ENCODE measurements at places on chromosomes 12 and 14.
A peak's percentile ranks its signal among the peaks of the same experiment; 100 is the strongest.

DNA sequence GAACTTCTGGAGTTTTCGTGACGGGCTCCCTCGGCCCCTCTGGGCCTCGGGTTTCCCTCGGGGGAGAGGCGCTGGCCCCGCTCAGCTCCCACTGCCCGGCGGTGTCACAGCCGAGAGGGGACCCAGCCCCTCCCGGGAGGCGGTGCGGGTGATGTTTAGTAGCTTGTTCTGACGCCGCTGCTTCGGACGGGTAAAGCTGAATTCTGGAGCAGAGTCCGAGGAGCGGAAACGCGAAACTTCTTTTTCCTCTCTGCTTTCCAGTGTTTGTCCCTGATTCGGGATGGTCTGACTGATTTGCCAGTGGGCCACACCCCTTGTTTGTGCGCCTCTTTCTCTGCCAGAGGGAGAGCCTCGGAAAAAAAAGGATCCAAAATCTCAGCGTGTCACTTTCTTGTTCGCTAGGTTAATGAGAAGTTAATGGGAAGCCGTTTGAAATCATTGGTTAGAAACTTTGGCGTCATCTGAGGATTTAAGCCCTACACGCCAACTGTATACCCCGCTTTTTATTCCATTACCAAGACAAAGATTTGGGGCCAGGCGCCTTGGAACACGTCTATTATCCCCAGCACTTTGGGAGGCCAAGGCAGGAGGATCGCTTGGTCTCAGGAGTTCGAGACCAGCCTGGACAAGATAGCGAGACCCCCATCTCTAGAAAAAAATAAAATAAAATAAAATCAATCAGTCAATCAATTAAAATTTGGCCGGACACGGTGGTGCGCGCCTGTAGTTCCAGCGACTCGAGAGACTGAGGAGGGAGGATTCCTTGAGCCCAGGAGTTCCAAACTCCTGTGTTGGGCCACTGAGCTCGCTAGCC lies 756 bp downstream of the TULP3 start:
- no peak for DNase-seq

- DNase-seq, result no peak
Observed at GRCh38 chr14:51419685-51420084, 179.6 kb downstream of the TMX1 start.

GRCh38 chr14:101017806-101018560 lies 114.5 kb upstream of the RTL1 start:
- no peak for DNase-seq

DNA sequence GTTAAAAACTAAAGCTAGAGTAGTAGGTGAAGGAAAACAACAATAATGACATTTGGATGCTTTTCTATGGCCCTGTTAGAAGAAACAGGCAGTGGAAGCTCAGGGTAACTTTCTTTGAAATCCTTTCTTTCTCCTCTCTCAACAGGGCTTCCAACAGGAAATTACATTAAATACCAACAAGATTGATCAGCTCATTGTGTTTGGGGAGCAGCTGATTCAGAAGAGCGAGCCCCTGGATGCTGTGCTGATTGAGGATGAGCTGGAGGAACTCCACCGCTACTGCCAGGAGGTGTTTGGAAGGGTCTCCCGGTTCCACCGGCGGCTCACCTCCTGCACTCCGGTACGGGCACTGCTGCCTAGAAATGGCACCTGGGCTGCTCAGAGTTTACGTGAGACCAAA lies 81.5 kb downstream of the ESR2 start:
- DNase-seq, result no peak

DNA sequence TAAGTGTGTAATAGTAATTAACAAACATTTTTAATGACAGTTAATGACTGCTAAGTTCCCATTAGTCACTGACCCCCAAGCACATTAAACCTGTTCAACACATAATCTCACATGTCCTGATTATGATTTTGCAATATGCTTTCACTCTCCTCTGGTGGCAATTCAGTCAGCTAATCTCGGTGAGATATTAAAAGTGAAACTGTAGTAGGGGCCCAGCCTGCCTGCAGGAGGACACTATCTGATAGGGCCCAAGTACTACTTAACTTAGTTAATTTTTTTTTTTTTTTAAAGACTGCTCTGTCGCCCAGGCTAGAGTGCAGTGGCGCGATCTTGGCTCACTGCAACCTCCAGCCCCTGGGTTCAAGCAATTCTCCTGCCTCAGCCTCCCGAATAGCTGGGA lies 48.8 kb downstream of the CIT start:
- DNase-seq, result no peak

GRCh38 chr14:95774265-95775160 lies 60.6 kb upstream of the TCL1A start:
- peak; percentile 31 for DNase-seq

GRCh38 chr14:64726585-64726890 lies 22.3 kb downstream of the PLEKHG3 start:
- peak; percentile 42 for DNase-seq

GRCh38 chr14:30998100-30998706 lies 27.2 kb upstream of the AP4S1 start:
- DNase-seq, result no peak

DNA sequence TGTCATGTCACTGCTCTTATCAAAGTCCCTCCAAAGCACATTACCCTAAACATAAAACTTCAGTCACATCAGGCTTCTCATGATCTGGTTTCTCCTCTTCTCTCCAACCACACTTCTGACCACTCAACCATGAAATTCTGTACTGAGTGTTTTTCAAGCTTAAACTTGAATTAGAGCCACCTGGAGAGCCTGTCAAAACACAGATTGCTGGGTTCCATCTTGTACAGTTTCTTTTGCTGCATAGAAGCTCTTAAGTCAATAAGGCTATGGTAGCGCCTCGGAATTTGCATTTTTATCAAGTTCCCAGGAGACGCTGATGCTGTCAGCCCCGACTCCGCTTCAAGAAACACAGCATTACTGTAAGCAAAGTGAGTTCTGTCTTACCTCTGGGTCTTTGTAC lies 16.4 kb upstream of the SRRM4 start:
- DNase-seq, result no peak

GRCh38 chr14:49971156-49972130 lies 78.6 kb downstream of the ARF6 start:
- DNase-seq, result no peak

DNA sequence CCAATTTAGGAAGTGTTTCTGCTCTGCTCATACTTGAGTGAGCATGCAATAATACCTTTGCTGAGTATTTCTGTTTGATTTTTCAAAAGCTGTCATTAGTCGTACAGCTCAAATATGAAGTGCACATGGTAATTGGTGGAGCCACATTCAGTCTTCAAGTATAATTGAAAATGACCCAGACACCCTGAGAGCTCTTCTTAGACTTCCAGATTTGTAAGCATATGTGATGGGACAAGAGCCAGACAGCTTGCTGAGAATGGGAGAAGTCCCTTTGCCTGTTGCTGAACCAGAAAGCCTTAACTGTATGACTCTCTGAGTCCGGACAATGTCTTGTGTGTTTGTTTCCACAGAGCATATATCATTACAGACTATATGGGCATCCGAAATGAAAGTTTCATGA lies 307.3 kb downstream of the TMEM117 start:
- DNase-seq, result no peak

- DNase-seq, result no peak
Observed at GRCh38 chr12:69331519-69331908, 16.7 kb upstream of the LYZ start.

DNA sequence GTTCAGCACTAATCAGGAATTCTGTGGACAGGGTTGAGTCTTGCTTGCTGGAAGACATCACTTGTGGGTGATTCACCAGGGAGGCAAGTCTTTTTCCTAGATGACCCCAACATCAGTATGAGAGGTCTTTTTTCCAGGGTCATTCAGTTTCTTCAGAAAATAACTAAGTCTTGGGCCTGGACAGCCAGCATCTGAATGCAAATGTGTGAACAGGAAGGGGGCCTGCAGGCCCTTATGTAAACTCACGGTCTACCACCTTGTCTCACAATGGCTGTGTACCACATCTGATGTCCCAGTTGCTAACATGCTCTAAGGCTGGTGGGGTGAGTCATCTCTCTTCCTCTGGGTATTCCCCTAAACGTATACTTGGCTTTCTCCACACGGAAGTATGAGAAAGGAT lies 79.2 kb downstream of the HECTD4 start:
- DNase-seq, result peak; percentile 45

DNA sequence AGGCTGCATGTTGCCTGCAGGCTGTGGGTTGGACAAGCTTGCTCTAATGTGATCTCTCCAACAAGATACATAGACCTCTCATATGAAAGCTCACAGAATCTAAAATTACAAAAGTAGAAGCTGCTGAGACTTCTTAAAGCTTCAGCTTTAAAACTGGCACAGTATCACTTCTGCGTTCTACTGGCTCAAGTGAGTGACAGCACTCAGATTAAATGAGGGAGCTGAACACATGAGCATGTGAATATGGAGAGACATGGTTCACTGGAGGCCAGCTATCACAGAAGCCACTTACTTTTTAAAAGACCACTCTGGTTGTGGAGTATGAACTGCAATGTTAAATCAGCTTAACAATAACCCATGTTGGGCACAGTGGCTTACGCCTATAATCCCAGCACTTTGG lies 29.1 kb upstream of the ANO6 start:
- no peak for DNase-seq

DNA sequence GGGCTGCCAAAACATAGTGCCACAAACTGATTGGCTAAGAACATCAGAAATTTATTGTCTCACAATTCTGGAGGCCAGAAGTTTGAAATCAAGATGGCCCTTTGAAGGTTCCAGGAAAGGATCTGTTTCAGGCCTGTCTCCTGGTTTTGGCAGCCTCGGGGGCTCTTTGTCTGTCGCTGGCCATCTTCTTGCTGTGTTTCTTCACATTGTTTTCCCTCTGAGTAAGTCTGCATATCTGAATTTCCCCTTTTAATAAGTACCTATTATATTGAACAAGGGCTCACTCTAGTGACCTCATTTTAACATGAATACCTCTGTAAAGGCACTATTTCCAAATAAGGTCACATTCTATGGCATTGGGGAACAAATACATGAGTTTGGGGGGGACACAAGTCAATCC lies 467.1 kb upstream of the MGAT4C start:
- DNase-seq, result no peak

GRCh38 chr12:18939051-18939450 lies 190.5 kb upstream of the PLEKHA5 start:
- no peak for DNase-seq

DNA sequence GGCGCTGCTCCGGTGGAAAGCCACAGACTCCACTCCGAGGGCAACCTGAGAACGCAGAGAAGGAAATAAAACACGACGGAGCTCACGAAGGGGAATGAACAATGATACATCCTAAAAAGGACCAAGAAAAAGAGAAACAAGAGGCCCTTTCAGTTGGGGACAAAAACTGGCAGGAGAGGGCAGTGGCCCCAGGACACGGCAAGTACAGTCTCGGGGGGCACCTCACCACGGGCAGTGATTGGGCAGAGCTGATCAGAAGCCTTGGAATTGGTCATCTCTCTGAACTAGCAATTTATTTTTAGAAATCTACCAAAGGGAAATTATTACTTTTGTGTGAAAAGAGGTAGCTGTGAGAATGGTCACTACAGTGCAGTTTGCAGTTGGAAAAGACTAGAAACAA lies 27.9 kb downstream of the CCDC92 start:
- no peak for DNase-seq

DNA sequence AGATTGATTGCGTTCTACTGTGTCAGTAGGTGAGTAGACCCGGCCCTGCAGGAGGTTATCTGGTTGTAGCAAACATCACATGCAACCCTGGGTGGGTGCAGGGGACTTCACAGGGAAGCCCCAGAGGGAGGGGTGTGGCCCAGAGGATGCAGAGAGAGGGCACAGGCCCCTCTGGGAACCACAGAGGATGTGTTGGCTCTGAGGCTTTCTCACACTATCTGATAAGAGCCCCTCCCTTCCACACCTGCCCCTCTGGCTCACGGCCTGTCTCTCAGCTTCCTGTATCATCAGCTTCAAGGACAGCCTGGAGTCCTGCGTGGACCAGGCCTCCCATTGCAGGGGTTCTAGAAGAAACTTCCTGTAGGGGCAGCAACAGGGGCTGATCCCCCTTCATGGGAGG lies 101.9 kb downstream of the RIN3 start:
- DNase-seq, result peak; percentile 92

DNA sequence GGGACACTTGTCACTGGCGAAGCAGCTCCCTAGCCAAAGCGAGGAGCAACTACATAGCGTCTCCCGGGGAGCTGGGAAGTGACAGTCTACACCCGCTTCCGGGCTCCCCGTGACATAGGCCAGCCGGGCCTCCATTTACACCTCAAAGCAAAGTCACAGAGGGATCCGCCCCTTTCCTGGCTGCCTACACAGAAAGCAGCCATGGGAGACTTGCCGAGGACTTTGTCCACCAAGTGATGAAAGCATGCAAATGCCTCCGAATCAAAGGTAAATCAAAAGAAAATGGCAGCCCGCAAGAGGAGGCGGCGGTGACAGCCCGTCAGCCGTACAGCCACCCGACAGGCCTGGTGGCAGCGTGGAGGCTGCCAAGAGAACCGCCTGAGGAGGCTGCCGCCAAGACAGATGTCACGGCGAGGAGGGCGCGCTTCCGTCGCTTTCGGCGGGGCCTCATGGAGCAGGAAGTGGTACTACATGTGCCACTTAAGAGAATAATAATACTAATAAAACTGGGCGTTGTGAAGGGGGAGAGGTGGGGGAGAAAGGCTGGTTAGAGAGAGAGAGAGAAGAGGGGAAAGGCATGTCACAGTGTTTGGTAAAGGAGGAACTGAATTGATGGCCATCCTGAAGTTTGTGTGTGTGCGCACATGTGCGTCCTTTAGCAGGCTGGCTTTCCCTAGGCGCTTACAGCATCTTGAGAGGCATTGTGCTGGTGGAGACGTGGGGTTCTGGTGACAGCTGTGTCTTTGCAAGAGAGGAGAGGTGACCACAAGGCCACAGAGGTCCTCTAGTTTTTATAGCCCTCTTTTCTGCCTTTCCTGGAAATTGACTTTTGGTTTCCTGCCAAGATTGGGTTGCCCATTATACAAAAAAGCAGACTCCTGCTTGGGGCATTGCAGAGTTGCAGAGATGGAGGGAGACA lies 661.7 kb downstream of the VRK1 start:
- DNase-seq, result peak; percentile 53

DNA sequence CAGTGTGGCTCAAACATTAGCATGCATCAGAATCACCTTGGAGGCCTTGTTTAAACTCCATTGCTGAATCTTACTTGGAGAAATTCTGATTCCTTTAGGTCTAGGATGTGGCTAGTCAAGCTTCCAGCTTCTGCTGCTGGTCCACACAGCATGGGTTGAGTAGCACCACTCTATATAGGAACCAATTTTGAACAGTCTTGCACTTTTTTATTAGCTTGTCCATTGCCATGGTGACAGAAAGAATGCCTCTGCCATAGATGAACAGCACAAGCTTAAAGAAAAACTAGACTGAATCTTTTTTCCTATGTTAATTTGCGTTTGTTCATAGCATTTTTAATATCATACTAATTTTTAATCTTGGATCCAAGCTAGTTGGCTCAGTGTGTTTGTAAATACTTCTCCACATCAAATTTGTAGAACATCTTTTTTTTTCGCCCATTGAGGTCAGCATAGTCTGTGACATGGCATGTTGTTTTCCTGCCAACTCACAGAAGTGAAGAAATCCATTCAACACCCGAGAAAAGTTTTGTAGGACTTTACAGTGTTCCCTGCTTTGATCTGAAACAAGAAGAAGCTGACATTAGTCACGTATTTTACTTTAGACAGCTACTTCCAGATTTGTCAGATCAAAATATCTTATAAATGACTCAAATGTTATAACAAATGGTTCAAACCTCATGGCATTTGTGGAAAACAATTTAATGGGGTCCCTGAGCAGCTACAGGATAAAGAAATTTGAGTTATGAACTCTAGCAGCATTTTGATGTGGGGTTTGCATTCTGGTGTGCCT lies 438.8 kb downstream of the EGLN3 start:
- no peak for DNase-seq

- no peak for DNase-seq
Observed at GRCh38 chr12:76746516-76746915, 17.4 kb upstream of the ZDHHC17 start.

GRCh38 chr14:35987731-35988130 lies 161.6 kb downstream of the BRMS1L start:
- no peak for DNase-seq

Measured in T-helper 2 cell (primary cell).